G401 (cell line): ENCODE measurements at places on chromosomes 6 and 20. TPM values are rescaled to one million over a fixed set of nuclear protein-coding genes. Genes with fewer than 3 reads are reported as not detected.
A peak's percentile ranks its signal among the peaks of the same experiment; 100 is the strongest.

PGM3 gene
- 23.1 and 51.9 TPM in 2 replicates for total RNA-seq

HRH3 gene
- total RNA-seq, result not detected in 2 replicates

CAPN11 gene
- not detected in 2 replicates for total RNA-seq

RAMACL gene
- total RNA-seq, result 4.1 and 8.0 TPM in 2 replicates

C6orf58 gene
- not detected in 2 replicates for total RNA-seq

LPA gene
- not detected in 2 replicates for total RNA-seq

HAO1 gene
- not detected in 2 replicates for total RNA-seq

SHLD1 gene
- 1.4 and 3.2 TPM in 2 replicates for total RNA-seq

TFAP2A gene
- 2.3 TPM in 1 of 2 replicates, not detected in the other for total RNA-seq

TREM1 gene
- total RNA-seq, result not detected in 2 replicates

RAB44 gene
- 0.06 TPM in 1 of 2 replicates, not detected in the other for total RNA-seq

DNA sequence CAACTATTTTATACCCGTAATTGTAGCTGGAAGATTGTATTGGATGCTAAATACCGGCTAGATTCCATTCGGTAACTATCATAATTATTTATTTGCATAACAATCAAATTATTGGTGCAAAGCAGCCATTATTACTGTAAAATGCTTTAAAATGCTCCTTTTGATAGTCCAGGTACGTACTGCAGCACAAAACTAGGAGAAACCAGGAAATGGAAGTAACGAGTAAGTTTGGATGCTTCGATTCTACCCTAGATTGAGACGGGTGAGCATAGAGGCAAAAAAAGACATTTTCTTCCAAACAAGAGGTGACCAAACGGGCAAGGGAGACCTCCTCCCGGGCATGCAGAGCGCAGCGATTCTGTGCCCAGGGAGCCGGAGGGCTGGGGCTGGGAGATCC, 469 bp upstream of the XRN2 start:
- DNase-seq, result no peak

DNA sequence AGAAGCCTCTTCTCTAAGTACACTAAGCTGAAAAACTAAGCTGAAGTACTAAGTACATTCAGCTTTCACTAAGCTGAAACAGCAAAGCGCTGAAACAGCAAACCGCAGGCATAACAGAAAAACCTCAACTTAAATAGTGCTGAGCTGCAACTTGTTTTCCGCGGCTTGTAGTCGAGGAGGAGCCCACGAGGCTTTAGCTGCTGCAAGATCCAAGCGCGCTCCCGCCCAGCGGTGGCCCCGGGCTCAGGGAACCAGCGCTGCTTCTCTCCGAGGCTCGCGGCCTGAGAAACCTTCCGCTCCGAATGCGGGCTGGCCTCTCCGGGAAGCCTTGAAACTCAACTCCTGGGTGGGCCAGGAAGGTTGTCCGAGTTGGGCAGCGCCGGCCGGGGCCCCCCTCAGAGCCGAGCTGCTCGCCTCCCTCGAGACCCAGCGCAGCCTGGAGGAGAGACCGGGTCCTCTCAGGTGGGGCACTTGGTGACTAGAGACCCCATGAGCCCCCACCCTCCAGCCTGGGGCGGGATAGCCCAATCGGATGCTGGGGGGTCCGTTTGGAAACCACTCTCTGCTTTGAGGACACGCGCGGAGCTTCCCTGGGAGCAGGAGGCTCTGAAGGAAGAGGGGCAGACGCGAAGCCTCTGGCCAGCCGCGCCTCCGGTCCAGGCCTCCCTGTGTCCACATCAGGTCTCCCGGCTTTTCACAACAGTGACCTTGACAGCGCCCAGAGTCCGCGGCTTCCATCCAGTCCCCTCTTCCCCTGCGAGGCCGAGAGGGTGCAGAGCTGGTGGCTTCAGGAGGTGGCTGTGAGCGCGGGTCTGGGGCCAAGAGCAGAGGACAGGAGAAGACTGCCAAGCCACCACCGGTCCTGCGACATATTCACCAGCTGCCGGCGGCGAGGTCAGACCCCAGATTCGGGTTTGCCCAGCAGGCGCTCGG, 38.1 kb upstream of the HLA-E start:
- peak; percentile 2 for DNase-seq

DNA sequence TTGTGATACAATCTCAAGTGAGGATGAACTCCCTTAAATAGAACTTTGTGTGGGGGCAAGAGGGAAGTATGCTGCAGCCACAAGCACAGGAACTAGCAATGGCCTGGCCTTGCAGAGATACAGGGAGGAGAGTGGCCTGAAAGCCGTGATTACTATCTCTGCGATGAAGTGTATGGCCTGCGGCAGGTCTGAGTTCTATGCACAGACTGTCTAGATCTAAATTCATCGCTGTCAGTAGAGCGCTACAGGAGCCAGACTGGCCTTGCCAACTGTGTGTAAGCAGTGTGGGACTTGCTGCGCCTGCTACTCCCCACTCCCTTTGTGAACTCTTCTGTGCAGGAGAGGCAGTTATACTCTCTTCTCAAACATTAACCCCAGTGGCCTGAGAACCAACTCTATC, 997.0 kb downstream of the GRIK2 start:
- DNase-seq, result no peak

DNA sequence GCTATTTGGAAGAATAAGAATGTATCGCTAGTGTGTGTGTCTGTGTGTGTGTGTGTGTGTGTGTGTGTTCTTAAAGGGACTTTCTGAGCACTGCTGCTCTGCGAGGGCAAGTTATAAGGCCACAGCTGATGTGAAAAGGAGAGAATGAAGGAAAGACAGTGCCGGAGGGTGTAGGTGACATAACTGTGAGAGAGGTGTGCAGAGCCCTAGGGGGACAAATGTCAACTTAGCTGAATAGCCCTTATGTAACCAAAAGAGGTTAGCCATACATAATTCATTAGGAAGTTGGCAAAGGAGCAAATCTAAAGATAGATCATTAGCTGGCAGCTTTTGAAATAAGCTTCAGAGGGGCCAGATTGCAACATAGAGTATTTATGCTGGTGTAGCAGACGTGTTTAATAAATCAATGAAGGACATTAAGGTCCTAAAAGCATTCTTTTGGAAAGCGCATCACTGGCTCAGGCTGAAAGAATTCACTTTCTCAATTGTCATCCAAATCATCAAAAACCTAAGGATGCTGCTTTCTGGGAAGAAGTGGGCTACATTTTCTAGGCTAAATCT, 81.0 kb downstream of the NDUFAF5 start:
- DNase-seq, result peak; percentile 57

GRCh38 chr20:32089637-32090362, 19.7 kb upstream of the TM9SF4 start:
- no peak for DNase-seq

GRCh38 chr6:23601811-23602345, 524.1 kb upstream of the NRSN1 start:
- DNase-seq, result no peak

DNA sequence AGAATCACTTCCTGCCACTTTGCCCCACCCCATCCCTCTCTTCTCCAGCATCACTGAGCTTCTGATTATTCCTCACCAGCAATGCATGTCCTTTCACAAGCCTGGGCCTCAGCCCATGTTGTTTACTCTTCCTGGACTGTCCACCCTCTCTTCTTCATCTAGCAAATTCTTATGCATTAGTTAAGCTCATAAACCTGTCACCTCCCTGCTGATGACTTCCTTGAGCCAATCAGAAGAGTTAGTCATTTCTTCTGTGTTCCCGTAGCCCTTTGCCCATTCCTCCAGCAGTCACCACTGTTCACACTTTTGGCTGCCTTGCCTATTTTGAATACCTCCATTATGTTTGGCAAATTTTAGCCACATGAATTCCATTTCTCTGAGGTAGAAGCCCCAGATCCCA, 4.1 kb upstream of the CRYBG1 start:
- no peak for DNase-seq

- DNase-seq, result no peak
These were observed at the start of gene PDE10A for GRCh38 chr6:165662749-165663376. TSS of gene PDE10A (minus strand) at chr6:165663241. CDS start at chr6:165662811, 430 bp downstream.

GRCh38 chr20:2140561-2140960, 38.9 kb downstream of the STK35 start:
- peak; percentile 91 for DNase-seq
